ENCODE measurements at places on chromosomes 16 and 17.

GRCh38 chr17:49553676-49554335, 21.9 kb upstream of the NXPH3 start:
- DNase-seq: no peak

GRCh38 chr16:51592535-51593300, 441.6 kb upstream of the SALL1 start:
- no peak for DNase-seq

DNA sequence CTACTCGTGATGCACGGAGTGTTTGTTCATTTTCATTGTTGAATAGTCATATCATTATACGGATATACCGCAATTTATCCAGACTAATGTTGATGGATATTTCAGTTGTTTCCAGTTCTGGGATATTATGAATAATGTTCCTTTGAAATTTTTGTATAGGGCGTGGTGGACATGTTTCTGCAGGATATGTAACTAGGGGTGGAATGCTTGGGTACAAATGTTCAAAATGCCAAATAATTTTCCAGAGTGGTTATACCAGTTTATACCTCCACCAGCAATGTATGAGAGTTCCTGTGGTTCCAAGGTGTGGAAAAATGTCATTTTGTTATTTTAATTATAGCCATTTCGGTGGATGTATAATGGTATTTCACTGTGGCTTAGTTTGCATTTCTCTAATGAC, 53.6 kb downstream of the NUP88 start:
- DNase-seq: no peak

DNA sequence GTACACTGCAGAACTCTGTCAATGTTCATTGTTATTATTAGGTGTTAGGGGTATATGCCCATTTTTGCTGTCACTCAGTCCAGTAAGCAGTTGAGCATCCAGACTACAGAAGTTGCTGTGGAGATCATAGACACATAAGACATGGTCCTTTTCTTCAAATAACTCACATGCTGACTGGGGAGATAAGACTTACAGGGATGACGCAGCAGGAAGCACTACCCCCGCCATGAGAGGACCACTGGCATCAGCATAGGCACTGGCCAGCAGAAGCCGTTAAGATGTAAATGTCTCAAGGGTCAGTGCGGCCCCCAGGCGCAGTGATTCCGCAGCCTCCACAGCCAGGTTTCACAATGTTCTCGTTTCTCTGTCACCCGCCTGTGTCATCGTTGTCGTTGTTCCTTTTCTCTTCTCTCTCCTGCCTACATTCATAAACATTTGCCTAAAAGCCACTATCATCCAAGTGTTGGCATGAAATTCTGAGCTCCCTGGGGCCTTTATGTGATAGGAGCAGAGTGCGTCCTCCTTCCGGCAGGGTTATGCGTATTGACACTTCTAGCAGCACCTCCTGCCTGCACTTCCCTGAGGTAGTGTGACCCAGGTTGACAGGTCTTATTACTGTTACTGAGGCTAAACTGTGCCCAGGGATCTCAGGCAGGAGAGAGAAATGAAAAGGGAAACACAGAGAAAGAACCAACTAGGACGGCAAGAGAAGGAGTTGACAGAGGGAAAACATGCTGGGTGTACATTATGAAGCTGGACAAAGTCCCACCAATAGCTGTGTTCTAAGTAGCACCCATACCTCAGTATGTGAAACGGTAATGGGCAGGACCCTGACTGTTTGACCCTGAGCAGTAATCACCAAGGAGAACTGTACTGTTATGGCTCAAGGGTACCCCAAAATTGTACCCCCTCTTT, 17.9 kb downstream of the TANGO6 start:
- DNase-seq: no peak

DNA sequence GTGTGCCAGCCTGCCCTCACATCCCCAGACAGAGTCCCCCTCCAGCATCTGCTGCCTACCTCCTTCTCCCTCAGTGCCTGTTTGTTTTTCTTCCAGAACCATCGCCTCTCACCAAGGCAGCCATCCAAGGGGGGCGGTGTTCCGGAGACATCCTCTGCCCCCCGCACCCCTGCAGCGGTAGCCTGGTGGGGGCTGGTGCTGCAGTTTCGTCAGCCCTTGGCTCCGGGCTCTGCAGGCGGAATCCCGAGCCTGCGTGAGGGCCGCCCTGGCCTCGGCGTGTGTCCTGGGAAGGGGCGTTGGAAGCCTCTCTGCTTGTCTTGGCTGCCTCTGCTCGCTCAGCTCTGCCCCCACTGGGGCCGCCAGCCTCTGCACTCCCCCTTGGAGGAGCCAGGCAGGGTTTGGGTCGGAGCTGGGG, 126.0 kb upstream of the CIBAR2 start:
- no peak for DNase-seq

GRCh38 chr17:40956401-40957254, 10.1 kb downstream of the KRT39 start:
- no peak for DNase-seq

DNA sequence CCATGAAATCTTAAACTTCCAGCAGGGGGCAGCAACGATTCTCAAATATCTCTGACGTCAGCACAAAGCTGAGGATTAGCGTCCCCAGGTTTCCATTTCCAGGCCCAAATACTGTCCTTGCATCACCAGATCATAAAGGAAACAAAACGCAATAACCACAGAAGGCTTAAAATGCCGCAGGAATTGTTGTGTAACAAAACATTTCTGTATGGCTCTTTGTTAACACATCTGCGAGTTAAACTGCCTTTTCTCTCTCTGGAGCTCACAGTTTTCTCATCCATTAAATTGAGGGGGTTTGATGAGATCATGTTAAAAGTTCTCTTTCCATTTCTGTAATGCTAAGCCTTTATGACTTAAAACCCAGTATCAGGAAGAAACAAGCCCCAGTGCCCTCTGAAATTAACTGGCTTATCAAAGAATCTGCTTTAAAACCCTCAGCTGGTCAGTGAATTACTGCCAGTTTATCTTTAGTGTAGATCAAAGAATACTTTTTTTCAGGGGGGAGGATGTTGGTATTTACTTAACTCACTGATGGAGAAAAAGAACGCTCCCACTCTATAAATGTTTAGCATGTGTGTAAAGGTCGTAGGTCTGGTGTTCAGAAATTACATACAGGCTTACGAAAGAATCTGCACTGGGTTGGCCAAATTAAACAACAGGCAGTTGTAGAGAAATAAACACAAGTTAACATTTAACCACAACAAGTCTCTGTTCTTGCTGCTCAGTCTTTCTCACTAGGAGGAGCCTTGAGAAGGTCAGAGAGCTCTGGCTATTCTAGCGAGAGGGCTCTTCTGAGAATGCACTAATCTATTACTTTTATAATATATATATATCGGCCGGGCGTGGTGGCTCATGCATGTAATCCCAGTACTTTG, 10.6 kb upstream of the TERF2 start:
- peak; percentile 92 for DNase-seq

Measured in Kasumi-1 (cell line).